Activated T-cell treated with anti-CD3 and anti-CD28 coated beads, Interleukin-2, amount 50 U/mL, for 72 hours (primary cell): ENCODE measurements at places on chromosomes 7 and 10. TPM values are rescaled to one million over a fixed set of nuclear protein-coding genes. Genes with fewer than 3 reads are reported as not detected.

GLUD1 gene
- 123 TPM for total RNA-seq

GRCh38 chr10:64261092-64261491 lies 739.9 kb downstream of the REEP3 start:
- H3K4me1 ChIP-seq: no peaks in the 10 kb centered on the region
- H3K27ac ChIP-seq: no peak overlapping the region
- H3K27me3 ChIP-seq: no peaks in the 10 kb centered on the region

GRCh38 chr7:141587304-141587703 lies 36.1 kb downstream of the AGK start:
- H3K27me3 ChIP-seq: no peaks in the 10 kb centered on the region
- peak overlapping the region; percentile 49 for H3K4me3 ChIP-seq
- H3K4me1 ChIP-seq: peaks cover 62% of the 10 kb centered on the region
- DNase-seq: no peak

DNA sequence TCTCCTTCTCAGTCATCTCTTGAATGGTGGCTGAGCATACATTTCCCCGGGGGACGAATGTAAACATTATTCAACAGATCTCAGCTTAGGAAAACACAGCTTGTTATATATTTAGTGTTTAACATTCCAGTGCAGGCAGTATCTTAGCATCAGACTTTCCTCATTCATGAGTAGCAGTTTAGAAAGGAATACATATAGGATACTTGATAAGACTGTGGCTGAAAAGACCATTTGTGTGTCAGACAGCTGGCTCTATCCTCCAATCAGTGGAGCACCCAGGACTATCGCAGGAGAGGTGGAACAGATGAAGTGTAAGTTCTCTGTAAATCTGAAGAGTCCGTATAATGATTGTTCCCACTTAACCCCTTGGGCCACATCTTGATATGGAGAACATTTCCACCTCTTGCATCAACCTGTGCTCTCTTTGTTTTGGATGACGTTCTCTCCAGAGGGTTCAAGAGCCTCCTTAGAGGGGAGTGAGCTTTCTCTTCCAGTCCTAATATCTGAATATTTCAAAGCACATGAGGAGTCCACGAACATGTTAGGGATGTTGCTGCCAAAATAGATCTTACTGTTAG lies 34.0 kb downstream of the ERLIN1 start:
- H3K36me3 ChIP-seq: peaks cover 34% of the 10 kb centered on the region
- peaks cover 45% of the 10 kb centered on the region for H3K4me1 ChIP-seq
- H3K27me3 ChIP-seq: peaks cover 8% of the 10 kb centered on the region
- no peak overlapping the region for H3K4me3 ChIP-seq
- no peak overlapping the region for H3K27ac ChIP-seq

DNA sequence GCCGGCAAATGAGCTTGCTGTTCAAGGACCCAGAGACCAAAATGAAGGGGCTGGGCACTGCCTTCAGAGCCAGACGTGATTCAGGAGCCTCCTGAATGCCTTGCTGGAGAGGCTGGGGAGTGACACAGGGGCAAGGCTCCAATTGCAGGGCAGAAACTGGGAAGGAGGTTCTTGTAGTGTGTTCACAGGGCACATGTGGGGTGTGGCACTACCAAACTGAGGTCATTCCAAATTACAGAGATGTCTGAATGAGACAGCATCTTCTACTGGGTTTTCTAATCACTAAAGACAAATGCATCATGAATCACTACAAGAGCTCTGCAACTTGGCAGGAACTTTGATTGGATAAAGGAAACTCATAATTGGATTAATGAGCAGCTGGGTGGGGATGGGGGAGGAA lies 17.8 kb downstream of the CRTAC1 start:
- no peaks in the 10 kb centered on the region for H3K36me3 ChIP-seq
- H3K4me1 ChIP-seq: no peaks in the 10 kb centered on the region
- no peak for DNase-seq
- peaks cover 56% of the 10 kb centered on the region for H3K27me3 ChIP-seq

- no peak overlapping the region for H3K27ac ChIP-seq
- no peaks in the 10 kb centered on the region for H3K4me1 ChIP-seq
- H3K36me3 ChIP-seq: no peaks in the 10 kb centered on the region
- DNase-seq: no peak
- no peak overlapping the region for H3K4me3 ChIP-seq
These were observed 155.0 kb upstream of the CHST15 start for GRCh38 chr10:124248056-124249045.

- H3K27ac ChIP-seq: no peak overlapping the region
- H3K27me3 ChIP-seq: no peaks in the 10 kb centered on the region
- H3K4me3 ChIP-seq: no peak overlapping the region
- no peak for DNase-seq
- H3K4me1 ChIP-seq: no peaks in the 10 kb centered on the region
- no peaks in the 10 kb centered on the region for H3K36me3 ChIP-seq
These were observed 105.3 kb upstream of the LRGUK start for GRCh38 chr7:134021836-134022235.
